Left renal cortex interstitium (tissue), 4 donors: ENCODE measurements at places on chromosomes 2 and 18.

DNA sequence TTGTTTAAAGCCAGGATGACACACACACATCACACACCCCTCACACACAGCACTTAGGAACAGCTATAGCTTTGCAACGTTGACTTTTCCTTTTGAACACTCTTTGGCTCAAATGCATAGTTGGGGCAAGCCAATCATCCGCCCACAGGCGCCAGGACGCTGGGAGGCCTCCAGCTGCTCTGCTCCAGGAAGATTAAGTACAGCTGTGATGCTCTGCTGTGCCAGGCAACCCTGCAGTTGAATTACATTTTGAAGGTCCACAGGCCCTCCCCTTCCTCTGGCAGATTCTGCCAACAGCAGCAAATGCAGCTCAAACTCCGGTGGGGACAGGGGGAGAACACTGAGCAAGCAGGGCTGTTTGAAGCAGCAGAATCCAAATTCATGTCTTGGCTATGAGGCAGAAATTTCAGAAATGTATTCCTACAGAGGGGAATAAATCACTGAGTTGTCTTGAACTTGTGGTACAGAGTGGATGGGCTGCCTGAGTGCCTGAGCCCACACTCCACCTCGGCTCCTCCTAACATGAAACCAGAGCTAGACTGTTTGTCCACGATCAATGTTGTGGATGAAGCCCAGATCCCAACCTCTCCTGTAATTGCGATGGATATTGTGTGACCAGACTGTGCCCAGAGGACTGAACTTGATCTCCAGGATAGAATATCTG, 86.5 kb upstream of the PPP1CB start:
- DNase-seq = no peak

DNA sequence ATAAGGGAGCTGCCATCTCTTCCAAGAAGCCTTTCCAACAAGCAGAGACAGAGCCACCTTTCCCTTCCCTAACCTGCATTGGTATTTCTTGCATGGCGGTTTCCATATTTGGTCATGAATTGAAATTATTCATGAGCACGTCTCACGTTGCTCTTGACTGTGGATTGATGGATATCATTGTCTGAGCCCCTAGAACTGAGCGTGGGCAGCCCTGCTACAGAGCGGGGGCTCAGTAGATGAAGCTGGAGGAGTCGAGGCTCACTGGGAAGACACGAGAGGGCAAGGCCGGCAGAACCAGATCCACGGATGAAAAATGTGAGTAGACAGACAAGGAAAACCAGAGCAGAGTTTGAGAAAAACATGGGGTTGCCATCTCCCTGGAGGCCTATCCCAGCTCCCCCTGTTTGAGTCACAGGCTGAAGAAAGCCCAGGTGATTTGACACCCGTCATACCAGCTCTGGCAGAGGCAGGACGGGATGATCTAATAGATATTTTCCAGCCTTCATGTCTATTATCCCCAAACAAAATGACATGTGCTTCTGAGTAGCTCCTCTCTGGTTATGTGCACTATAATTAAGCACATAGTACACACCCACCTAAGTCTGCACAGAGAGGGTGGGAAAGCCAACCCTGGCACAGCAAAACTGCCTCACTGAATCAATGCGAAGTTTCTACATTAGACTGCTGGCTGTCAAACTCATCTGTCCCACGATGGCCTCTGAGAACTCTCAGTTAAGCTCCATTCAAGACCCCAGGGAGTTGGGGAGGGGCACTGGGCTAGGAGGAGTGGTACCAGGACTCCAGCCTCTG, 363.5 kb upstream of the KLHL29 start:
- DNase-seq = no peak

DNA sequence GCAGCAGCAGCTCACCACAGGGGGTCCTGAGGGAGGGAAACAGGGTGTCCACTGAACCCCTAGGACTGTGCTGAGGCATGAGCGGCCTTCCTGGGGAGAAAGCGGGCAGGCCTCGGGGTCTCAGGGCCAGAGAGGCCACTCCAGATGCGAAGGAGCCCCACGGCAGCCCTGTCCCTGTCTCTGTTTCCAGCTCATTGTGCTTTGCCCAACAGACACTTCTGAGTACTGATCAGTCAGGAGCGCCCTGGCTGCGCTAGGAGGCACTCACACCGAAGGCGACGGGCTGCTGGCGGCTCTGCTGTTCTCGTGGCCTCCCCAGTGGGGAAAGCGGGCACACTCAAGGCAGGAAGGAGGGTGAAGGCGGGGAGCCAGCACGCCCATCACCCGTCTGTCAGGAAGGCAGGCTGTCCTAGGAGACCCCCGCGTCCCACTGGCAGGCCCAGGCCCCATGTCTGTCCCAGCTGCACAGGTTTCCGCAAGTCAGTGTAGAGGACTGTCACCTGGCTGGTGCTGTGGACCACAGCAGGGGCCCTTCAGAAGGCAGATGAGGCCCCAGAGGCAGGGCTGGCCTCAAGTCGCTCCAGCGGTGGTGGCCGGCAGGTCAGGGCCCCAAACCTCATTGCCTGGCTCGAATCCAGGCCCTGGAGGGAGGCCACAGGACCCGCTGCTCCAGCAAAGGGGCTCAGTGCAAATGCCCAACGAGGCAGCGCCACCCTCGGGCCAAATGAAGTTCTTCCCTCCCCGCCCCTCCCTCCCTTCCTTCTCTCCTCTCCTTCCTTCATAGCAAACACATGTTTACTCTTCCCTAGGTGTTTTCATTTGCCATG, 6.8 kb downstream of the ESPNL start:
- no peak for DNase-seq

GRCh38 chr2:27498975-27499374, 2.3 kb downstream of the GCKR start:
- DNase-seq = no peak

DNA sequence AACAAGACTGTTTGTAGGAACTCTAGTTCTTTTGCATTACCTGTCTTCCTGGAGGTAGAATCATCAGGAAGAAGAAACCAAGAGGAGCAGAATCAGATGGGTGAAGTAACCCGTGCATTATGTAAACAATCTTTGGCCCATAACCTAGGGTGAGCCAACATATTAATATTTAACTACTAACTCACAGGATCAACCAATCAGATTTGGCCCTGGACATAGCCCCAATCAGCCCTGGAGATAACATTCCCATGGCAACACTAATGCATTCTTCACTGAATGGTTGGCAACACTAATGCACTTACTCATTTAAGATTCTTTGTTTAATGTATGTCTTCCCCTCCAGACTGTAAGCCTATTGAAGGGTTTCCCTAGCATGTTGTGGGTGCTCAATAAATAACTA, 72.0 kb upstream of the CTAGE1 start:
- no peak for DNase-seq

DNA sequence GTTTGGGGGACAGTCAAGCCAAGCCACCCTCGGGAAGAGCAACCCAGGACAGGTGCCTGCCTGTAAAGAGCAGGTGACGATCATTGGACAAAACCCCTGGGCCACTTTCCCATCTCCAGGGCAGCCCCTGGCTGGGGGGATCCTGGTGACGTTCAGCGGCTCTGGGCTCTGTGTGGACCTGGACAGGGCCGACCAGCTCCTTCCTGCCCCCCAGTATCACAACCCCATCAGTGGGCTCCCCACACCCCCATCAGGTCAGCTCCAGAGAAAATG, 57.3 kb upstream of the ASAP2 start:
- DNase-seq = no peak

DNA sequence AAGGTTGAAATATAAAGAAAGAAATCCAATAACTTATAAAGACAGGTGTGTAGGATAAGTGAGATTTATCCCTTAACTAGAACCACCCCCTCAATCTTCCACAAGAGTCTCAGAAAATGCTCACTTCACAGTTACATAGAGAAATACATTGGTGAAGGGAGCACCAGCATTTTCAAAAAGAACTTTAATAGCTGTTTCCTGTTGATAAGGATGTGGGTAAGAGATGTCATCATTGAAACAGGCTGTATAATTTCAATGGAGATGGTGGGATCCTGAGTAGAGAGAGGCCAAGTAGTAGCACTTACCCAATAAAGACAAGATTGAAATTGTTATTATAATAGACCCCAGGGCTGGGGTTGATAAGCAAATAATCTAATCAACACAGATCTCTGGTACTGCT, 162.2 kb upstream of the TACR1 start:
- no peak for DNase-seq

GRCh38 chr2:238893349-238894000, 45.6 kb downstream of the TWIST2 start:
- no peak for DNase-seq

- DNase-seq = no peak
Measured at GRCh38 chr2:98012561-98012991, 16.8 kb upstream of the TMEM131 start.

DNA sequence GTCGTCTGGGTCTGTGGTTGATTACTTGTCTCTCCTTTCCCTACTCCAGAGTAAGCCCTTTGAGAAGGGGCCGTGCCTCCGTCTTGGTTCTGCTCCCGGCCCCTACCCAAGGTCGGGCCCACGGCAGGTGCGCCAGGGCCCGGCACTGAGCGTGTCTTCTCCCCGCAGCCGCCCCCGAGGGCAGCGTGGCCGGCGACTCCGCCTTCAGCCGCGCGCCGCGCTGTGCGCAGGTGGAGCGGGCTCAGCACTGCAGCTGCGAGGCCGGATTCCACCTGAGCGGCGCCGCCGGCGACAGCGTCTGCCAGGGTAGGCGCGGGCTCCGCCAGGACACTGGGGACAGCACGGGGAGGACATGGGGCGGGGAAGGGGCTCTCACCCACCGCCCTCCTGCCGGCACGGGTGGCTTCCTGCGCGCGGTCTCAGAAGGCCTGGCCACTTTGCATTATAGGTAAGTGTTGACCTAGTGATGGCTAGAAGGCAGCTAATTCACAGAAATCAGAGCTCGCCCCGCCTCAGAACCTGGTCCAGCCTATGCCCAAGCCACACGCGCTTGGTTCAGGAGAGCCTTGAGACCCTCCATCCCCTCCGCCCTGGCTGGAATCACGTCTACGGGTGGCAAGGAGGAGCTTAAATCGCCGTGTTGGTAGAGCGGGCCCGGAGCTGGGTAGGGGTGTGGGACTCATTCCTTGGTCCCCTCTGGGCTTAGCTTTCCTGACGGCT, 43.5 kb downstream of the FBLN7 start:
- DNase-seq = no peak

- DNase-seq = peak; percentile 56
Measured at GRCh38 chr2:217785544-217786045, 217.2 kb downstream of the TNS1 start.

DNA sequence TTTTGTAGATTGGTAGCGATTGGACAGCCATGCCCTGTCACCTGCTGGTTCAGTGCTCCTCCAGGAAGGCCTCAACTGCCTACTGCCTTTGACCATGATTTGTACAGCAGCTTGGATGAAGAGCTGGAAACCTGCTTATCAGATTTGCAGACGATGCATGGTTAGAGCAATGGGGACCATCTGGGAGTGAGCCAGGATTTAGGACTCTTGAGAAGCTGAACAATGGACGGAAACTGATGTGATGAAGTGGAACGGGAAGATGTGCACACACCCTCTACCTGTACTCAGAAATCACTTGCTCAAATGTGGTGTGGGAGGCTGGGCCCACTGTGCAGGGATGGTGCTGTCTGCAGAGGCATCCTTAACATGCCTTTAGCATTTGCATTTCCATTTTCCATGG, 57.2 kb downstream of the NCK2 start:
- no peak for DNase-seq

GRCh38 chr2:25620077-25620476, 53.3 kb downstream of the DTNB start:
- DNase-seq = no peak

GRCh38 chr2:26848336-26849055, 564 bp downstream of the DPYSL5 start:
- DNase-seq = no peak

DNA sequence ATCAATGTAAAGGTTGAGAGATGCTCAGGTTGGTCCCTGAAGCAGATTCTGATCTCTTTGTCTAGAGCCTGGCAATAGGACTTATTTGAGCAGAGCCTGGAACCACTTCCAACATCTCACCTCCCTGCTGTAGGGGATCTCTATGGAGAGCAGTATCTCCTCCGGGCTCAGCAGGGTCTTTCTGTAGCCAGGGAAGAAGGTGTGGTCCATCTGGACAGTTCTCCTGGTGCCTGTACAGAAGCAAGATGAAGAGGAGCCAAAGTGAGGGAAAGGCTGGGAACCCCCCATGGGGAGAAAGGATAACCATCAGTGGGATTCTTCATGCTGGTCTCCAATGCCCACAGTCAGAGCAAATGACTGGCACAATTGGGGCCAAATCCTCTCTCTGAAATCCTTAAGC, 34.8 kb downstream of the XDH start:
- DNase-seq = no peak

DNA sequence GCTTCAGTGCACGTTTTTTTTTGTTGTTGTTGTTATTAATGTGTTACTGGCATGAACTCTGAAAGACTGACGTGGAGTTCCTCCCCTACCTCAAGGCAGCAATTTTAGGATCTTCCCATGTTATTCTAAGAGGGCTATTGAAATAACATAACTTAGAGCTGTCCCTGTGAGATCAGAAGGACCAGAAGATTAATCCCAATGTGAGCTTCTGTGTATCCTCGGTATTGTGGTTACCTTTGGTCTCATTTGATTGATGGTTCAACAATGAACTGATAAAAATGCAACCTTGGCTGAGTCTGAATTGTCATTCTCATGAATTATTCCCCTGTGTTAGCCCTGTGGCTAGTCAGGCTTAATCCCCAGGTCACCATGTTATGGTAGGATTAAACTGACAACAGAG, 394.1 kb downstream of the TRIB2 start:
- DNase-seq = no peak

DNA sequence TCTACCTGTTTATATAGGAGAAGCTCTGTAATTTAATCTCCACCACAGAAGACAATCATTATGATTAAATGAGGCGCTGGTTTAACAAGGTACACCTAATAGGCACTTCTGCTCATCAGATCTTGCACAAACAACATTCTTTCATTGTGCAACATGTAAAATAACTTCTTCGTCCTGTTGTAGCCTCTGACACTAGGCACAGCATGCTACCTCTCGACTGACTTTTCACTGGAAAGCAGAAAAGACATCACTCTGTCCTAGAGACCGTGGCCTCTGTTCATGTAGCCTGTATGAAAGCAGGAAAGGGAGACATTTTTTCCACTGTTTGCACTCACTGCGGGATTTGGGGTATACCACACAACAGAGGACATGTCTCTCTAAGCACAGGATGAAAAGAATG, 316.5 kb downstream of the IRS1 start:
- DNase-seq = no peak

DNA sequence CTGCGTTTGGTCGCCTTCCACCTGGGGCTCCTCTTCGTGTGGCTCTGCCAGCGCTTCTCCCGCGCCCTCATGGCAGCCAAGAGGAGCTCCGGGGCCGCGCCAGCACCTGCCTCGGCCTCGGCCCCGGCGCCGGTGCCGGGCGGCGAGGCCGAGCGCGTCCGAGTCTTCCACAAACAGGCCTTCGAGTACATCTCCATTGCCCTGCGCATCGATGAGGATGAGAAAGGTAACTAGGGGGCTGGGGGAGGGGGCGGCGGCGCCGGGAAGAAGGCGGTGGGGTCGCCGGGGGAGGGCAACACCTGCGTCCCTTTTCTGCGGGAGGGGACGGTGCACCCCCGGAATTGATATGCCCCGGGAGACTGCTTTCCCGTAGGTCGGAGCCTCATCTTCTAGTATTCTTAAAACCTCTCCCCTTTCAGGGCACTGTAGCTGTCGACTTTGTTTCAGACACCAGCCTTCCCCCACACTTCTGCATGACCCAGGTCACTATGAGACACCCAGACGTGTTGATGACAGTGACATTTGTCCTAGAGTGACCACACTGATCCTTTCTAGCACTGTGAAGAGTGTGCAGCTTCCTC, 755 bp downstream of the SPAST start:
- no peak for DNase-seq

- DNase-seq = no peak
Measured at GRCh38 chr2:226187616-226188015, 612.0 kb downstream of the IRS1 start.

GRCh38 chr18:29226213-29226612, 1049.3 kb upstream of the CDH2 start:
- no peak for DNase-seq
